ENCODE measurements at places on chromosomes 2 and 18.
A peak's percentile ranks its signal among the peaks of the same experiment; 100 is the strongest.

DNA sequence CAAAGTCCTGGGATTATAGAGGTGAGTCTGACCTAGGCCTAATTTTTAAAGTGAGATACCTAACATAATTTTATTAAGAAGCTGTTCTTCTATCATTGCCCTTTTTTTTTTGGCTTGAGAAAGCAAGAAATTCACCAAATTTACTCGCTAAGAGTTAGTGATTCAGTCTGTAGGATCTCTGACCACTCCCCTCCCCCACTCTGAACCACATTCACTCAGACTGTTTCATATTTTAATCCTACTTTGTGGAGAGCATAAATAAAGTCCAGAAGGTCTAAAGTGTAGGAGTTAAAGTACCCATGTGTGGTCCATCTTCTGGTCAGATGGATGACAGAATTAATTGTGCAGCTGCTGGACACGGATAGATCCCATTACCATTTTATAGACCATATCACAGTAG lies 115.8 kb upstream of the MGAT5 start:
- DNase-seq = no peak

GRCh38 chr2:222878877-222879603 lies 18.2 kb downstream of the ACSL3 start:
- no peak for DNase-seq

DNA sequence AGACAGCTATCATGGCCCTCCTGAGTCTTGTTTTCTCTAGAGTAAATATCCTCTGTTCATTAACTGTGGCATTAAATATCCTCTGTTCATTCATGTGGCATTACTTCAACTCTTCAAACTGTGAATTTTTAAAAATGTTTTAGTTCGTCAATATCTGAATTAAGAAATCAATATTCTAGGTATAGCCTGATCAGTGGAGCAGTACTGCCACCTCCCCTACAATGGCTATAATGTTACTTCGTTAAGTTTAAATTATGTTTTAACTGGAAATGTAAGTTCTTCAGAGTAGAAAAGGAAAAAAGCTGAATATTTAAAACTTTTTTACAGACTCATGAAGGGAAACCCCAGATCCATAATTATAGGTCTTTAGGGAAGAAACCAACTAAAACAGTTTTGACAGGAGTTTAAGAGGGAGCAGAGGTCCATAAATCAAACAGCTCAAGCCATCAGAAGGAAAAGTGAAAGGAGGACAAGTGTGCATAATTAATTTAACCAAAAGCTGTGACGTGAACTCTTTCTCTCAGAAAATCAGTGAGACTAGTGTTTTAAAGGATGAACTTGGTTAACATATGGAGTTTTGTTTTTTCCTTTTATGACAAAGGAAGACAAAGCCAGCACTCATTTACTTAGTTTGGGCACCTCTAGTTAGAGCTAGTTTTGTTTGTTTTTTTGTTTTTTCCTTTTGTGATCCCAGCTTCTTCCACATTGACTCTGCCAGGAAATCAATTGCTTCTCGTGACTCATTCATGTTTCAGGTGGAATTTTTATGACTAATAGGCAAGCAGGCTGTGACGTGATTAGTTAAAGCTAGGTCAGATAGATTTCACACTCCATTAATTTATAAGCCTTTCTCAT lies 44.9 kb downstream of the RBBP8 start:
- no peak for DNase-seq

DNA sequence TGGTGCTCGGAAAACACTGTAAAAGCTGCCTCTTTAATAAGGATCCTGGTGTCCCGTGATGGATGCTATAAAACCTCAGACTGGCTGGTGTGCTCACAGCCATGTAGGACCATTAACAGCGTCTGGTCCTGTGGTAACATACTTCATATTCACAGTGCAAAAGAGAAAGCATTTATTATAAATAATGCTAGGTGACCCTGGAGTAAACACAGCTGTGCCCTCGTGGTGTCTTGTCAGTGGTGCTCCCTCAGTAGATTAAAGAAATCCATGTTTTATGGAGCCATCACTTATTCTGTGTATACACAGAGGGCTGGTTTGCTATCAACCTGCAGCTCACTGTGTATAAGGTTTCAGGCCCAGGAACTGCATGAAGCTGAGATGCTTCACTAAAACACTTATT lies 106.9 kb downstream of the CDK15 start:
- no peak for DNase-seq

- no peak for DNase-seq
Observed at GRCh38 chr2:227921648-227922047, 50.2 kb downstream of the DAW1 start.

DNA sequence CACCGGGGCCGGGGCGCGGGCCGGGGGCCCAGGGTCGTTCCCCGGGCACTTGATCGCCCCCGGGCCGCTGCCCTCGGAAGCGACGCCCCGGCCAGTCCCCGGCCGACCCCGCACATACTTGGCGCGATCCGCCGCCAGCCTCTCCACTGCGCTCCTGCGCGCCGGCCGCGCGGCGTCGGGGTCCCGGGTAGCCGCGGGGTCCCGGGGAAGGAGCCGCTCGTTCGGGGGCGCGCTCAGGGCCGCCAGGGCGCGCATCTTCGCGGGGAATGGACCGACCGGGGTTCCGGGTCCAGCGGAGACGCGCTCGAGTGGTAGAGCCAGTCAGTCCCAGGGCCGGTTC lies 204 bp downstream of the FAM110C start:
- DNase-seq = no peak

DNA sequence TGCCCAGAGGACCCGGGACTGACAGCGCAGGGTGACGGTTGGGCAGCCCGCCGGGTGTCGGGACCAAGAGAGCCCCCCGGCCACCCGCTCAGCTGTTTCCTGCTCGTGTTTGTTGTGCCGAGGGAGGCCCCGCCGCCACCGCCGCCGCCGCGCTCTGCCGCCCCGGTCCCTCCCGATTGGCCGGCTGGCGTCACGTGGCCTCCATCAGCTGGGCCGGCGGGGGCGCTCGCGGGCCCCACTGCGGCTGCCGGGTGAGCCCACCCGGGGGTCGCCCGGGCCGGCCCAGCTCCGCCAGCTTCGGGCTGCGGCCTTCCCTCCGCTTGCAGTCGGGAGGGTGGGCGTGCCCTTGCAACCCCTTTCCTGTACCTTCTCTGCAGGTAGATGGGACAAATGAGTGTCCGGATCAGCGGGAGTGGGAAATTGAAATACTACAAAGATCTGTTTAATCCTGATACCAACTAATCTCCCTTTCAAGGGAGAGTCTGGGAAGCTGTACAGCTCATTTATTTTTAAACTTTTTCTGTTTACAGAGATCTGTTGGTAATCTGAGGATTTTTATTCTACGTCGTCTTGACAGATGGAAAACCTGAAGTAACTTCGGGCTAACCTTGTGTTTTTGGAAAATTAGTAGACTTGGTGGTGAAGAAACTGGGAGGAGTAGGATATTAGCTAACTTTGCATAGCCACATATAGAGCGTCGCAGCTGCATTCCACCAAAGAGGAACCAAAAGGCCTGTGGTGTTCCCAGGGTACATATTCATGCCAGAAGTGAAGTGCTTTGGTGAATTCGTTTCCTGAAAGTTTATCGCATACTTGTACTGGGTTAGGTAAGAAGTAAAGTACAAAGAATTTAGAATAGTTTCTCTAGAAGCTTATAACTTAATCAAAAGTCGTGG lies 1.2 kb downstream of the YPEL5 start:
- DNase-seq = peak; percentile 71

DNA sequence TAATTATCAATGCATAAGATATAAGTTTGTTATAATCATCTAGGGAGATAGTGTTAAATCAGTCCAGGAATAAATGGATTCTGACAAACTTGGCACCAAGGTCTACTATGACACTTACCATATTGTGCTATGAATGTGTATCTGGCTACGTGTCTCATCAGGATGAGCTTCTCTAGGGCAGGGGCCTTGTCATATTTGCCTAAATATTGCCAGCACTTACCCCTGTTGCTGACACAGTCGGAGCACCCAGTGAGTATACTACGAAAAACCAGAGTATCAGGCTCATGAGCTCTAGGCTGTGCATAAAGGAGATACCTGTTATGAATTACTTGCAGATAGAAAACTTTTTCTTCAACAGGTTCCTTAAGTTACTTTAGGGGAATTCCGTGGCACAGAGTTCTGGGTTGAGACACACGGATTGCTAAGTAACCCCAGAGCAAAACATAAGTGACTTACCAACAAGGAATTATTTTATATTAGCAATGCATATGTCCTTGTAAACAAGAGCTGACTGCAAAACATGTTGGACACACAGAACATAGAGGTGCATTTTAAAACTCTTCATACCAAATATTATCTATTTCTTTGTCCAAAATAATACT lies 7.7 kb upstream of the TTC39C start:
- DNase-seq = no peak

- DNase-seq = no peak
Observed at GRCh38 chr2:77484026-77484425, 38.1 kb downstream of the LRRTM4 start.

DNA sequence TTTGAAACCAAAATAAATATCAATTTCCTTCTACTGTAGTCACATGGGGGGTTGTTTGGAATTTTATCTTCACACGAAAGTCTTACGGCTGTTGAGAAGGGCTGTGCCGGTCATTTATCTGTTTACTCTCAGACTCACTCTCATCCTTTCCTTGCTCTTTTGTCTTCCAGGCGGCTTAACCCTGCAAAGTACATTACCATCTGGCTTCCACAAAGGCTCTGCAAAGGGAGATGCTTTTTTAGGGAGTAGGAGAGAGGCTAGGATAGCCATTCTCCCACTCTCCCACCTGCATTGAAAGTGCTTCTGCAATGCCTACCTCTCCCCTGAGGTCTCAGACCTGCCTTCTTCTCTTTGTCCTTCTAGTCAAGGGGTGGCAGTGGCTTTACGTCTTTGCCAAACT lies 247.6 kb downstream of the MEIS1 start:
- no peak for DNase-seq

GRCh38 chr2:108125581-108125980 lies 114.2 kb upstream of the SULT1C3 start:
- no peak for DNase-seq

- no peak for DNase-seq
Observed at GRCh38 chr18:12394428-12394827, 13.3 kb upstream of the PRELID3A start.

DNA sequence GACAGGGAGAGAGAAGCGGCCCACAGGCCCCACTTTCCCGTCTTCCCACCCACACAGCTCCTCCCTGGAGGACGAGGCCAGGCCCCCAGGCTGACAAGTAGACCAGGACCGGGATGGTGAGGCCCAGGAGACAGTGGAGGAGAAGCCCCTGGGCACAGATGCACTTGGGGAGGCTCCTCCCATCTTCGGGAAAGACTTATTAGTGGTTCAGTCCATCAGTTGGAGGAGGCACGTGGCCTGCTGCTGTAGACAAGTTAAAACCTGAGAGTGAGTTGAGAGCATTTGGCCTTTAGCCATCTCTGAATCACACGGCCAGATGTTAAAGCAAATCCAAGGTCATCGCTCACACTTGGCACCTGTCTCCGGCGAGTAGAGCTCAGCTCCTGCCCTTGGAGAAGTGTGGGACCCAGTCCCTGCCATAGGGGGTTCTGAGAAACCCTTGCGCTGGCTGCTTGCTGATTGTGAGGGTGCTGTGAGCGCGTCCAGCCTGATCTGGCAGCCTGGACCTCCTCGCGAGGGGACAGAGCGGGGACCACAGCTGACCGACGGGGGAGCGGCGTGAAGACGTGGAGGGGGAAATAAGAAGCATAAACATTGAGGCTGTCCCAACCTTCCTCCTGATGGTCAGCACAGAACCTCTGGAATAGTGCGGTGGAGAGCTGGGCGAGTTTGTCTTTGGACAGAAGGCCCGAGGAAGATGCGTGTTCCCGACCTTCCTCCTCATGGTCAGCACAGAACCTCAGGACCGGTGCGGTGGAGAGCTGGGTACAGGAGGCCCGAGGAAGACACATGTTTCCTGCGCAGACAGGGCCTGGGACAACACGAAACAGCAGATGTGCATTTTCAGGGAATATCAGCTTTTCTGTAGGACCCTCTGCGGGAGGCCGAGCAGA lies 24.7 kb upstream of the ALLC start:
- DNase-seq = no peak

GRCh38 chr2:96491860-96492497 lies 13.2 kb downstream of the NEURL3 start:
- no peak for DNase-seq

- no peak for DNase-seq
Observed at GRCh38 chr18:10841203-10841602, 308.2 kb downstream of the PIEZO2 start.

Data from stimulated activated CD8-positive, alpha-beta memory T cell treated with anti-CD3 and anti-CD28 coated beads, Interleukin-15, amount 100 ng/mL, for 24 hours (primary cell).